ENCODE measurements at places on chromosomes 5 and 9. TPM values are rescaled to one million over a fixed set of nuclear protein-coding genes. Genes with fewer than 3 reads are reported as not detected.

The CDKN2AIPNL gene
- polyA plus RNA-seq: 77.0 TPM

The RIGI gene
- polyA plus RNA-seq: 2.5 TPM

The GPR150 gene
- not detected for polyA plus RNA-seq

The KCNIP1 gene
- 13.8 TPM for polyA plus RNA-seq

The SPATA31E1 gene
- polyA plus RNA-seq: not detected

The TMEM8B gene
- polyA plus RNA-seq: 12.9 TPM

The FOXE1 gene
- 0.14 TPM for polyA plus RNA-seq

The OBP2B gene
- not detected for polyA plus RNA-seq

The ARAP3 gene
- 1.8 TPM for polyA plus RNA-seq

The SLC27A6 gene
- polyA plus RNA-seq: 0.37 TPM

The PHYHD1 gene
- polyA plus RNA-seq: not detected

The POU5F2 gene
- polyA plus RNA-seq: 0.07 TPM

All from neural cell (in vitro differentiated cells).